ENCODE measurements at places on chromosomes 1 and 21.

- H3K4me3 ChIP-seq, result no peak overlapping the region
- H3K4me1 ChIP-seq, result peaks cover 10% of the 10 kb centered on the region
- no peaks in the 10 kb centered on the region for H3K36me3 ChIP-seq
- peaks cover 24% of the 10 kb centered on the region for H3K27me3 ChIP-seq
- H3K27ac ChIP-seq, result no peak overlapping the region
Observed at GRCh38 chr1:202189001-202189790, 4.4 kb upstream of the LGR6 start.

DNA sequence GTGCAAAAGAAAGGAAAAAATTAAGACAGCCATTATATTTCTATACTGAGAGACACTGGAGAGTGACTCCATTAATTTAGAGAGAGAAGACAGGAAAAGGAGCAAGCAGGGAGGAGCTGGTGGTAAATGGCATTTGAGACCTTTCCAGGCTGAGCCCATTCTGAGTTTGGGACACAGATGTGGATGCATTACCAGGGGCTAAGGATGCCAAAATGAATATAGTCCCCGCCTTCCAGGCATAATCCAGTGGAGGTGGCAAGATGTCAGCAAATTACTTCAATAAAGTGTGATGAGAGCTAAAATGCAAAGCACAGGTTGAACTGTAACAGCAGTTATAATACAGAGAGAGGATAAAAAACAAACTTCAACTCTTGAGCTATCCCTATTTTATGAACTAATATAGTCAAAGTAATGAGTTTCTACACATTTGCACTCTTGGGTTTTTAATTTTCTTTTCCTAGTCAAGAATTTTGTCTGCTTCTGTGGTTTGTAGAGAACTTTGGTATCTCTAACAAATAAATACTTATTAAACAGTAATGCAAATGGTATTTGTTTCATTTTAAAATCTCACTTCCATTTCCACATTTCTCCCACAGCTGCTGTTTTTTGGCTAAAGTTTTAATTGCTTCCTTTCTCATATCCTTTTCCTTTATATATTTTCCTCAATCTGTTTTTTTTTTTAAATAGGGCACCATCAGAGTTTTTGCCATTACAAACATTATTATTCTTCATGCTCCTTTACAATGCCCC is 228.2 kb upstream of the KCNK2 start:
- H3K27me3 ChIP-seq, result no peaks in the 10 kb centered on the region
- no peak for DNase-seq
- H3K27ac ChIP-seq, result no peak overlapping the region
- H3K4me1 ChIP-seq, result no peaks in the 10 kb centered on the region
- no peaks in the 10 kb centered on the region for H3K36me3 ChIP-seq

DNA sequence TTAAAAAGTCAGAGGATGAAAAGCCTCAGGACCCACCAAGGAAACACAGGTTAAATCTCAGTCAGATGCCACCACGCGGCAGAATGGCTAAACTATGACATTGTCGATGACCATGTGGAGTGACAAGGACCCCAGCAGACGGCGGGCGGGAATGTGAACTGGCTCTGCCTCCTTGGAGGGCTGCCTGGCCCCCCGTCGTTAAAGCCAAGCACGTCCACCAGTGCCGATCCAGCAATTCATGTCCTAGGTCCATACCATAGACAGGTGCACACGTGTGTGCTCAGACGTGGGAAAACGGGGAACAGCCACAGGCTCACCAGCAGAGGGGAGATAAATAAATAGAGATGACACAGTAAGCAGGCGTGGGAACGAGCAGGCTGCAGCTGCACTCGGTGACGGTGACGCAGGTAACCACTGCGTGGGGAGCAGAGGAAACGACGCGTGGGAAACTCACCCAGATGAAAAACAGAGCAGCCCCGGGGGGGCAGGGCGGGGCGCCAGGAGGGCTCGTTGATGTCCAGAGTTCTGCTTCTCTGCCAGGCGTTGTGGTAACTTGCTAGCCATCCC is 28.3 kb upstream of the PCBP3 start:
- H3K27me3 ChIP-seq, result peaks cover 2% of the 10 kb centered on the region
- no peak overlapping the region for H3K27ac ChIP-seq
- no peak overlapping the region for H3K4me3 ChIP-seq
- peak; percentile 58 for DNase-seq
- peaks cover 11% of the 10 kb centered on the region for H3K4me1 ChIP-seq

GRCh38 chr1:192633533-192634253 is 2.3 kb upstream of the RGS13 start:
- H3K4me1 ChIP-seq, result no peaks in the 10 kb centered on the region
- H3K4me3 ChIP-seq, result no peak overlapping the region
- H3K36me3 ChIP-seq, result no peaks in the 10 kb centered on the region

- peaks cover 13% of the 10 kb centered on the region for H3K4me1 ChIP-seq
- no peak overlapping the region for H3K4me3 ChIP-seq
- no peak overlapping the region for H3K27ac ChIP-seq
Observed at GRCh38 chr21:46668381-46668780, 32.9 kb downstream of the PRMT2 start.

- H3K4me3 ChIP-seq, result no peak overlapping the region
- peaks cover 20% of the 10 kb centered on the region for H3K27me3 ChIP-seq
- H3K36me3 ChIP-seq, result no peaks in the 10 kb centered on the region
- peak; percentile 54 for DNase-seq
- H3K27ac ChIP-seq, result no peak overlapping the region
Observed at GRCh38 chr1:34787461-34788420, 5.1 kb upstream of the GJA4 start.

All from sigmoid colon (tissue), 7 donors.